Stimulated activated CD8-positive, alpha-beta memory T cell treated with anti-CD3 and anti-CD28 coated beads, Interleukin-7, amount 100 ng/mL, for 1 hour (primary cell): ENCODE measurements at places on chromosomes 2 and 18.

DNA sequence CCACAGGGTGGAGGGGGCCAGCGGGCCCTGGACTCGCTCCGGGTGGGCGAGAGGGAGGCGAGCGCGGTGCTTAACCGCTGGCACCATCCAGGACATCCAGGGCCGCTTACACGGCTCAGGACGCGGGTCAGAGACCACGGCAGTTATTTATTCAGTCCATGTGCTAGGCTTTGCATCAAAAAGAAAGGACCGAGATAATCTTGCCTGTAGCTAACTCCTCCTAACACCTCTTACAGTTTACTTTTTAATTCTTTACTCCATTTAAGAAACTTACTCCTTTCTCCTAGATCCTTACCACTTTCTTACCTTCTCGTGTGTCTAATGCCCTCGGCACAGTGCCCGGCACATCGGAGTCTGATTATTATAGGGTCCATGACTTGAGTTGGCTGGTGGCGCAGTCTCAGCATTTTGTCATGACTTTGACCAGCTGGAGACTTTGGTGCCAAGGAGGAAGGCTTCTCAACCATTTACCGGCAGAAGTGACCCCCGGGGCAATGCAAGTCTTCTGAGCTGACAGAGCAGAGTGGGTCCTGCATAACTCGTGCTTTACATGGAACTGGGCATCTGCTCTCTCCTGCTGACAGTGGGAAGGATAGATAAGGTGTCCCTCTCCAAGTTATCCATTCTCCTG is 503 bp downstream of the ANXA4 start:
- no peak for DNase-seq

DNA sequence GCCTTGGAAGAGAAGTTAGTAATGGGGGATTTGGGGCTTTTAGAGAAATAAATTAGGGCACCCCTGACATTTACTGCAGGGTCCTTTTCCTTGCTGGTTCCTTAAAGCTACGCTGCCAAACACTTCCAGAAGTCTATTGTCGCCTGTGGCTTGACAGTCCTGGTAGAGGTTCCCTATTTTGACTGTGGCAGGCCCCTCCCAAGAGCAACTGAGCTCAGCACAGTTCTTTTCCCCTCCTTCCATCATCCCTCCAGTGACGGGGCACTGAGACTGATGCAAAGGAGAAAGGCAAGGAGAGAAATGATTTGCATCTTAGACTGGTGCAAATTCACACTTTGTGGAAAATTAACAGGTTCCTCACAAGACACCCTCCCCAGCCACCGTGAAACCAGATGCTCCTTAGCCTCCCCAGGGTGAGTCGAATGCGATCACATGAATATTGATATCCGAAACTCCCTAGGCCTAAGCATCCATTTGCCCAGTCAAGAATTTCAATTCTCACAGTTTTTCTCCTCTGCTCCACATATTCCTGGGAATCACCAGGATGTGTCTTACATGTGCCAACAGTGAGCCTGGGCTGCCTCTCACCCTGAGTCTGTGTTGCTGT is 45.4 kb downstream of the RABL2A start:
- DNase-seq, result no peak

GRCh38 chr2:216031960-216032689 is 18.8 kb upstream of the MREG start:
- DNase-seq, result no peak

DNA sequence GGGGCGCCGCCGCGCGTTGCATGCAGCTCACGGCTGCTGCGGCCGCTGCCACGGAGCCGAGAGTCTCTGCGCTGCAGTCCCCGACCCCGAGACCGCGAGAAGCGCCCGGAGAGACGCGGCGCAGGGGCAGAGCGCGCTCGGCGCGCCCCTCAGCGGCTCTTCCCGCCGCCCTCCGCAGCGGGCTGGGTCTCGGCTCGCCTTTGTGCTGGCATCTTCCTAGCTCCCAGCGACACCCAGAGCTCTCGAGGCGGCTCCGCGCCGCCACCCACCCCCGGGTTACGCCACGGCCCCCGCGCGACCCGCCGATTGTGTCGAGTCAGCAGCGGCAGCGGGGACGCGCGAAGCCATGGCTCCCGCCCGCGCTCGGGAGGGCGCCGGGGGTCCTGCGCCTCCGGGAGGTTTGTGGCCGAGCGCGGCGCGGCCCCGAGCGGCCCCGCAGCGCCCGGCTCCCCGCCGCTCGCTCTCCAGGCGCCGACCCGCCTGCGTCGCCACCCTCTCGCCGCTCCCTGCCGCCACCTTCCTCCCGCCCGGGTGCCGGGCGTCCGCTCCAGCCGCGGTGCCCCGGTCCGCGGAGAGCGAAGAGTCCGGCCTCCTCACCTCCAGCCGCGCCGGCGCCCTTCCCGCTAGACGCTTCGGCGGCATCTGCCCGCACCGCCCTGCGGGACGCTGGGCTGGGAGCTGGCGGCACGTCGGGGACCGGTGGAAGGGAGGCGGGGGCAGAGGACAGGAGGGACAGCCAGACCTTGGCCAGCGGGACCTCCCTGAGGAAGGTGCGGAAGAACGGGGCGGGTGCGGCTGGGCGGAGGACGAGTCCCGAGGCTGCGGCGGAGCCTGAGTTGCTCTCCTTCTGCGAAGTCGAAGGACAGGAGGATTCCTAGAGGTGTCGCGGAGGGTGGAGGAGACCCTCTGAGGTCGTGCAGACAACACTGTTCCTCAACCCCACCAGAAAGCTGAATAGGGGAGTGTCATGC is 46.3 kb upstream of the CCDC150 start:
- no peak for DNase-seq

DNA sequence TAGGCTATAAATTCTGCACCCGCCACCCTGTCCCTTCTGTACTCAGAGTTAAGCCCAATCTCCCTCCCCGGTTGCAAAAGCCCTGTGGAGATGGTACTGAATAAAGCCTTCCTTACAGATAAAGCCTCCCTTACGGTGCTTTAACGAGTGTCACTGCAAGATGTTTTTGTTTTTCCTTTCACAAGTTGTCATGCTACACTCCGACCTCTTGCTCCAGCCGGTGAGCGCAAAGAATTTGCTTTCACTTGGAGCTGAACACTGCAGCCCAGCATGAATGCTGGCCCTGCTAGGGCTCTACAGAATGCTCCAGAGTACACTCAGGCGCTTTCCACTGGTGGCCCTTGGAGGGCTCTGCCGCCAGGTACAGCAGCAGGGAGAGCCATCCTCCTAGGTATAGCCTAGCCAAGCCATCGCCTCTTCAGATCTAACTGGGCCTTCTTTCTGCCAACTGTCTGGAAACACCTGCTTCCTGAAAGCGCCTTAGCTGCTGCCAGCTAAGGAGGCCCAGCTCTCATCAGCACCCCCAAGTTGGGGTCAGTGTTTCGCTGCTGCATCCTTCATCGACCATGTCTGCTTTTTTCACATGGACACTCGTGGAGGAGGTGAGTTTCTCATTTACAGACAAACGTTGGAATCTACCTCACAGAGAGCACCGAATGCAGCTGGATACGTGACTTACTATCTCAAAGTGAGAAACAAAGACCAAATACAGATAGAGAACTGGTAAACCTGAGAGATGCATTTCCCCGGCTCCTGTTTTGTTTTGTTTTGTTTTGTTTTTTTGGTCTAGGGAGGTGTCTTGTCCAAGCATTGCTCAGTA is 13.4 kb upstream of the CREG2 start:
- DNase-seq, result no peak

- DNase-seq, result no peak
These were observed 204.3 kb downstream of the KLHL29 start for GRCh38 chr2:23589220-23589647.

DNA sequence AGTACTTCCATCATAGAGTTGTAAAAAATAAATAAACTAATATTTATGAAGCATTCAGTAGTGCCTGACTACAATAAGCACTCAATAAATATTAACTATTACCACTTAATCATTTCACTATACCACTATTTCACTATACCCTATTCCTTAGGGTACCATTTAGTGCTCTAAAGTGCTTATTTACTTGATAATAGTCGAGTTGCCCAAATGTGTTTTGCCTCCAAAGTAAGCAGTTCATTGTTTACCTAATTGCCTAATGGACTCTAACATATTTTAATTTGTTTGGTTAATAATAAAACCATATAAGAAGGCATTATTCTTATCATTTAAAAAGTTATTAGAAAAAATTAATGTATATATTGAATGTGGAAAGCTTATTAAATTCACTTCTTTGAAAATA is 33.0 kb upstream of the MAP2 start:
- no peak for DNase-seq

DNA sequence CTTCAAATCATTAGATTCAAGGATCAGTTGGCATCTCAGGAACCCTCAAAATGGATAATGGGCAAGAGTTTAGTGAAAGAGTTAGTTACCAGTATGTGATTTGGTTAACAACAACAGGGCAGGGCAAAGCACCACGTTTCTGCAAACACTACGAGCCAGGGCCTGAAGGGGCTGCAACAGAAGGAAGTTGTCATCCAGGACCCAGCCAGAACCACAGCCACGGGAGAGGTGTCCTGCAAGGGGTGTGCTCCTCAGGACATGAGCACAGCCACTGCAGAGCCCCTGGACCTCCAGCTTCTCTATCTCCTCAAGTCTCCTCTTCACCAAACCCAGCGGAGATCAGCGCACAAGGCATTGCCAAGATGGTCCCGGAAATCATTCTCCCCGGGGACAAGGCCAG is 173.3 kb upstream of the PIEZO2 start:
- no peak for DNase-seq

DNA sequence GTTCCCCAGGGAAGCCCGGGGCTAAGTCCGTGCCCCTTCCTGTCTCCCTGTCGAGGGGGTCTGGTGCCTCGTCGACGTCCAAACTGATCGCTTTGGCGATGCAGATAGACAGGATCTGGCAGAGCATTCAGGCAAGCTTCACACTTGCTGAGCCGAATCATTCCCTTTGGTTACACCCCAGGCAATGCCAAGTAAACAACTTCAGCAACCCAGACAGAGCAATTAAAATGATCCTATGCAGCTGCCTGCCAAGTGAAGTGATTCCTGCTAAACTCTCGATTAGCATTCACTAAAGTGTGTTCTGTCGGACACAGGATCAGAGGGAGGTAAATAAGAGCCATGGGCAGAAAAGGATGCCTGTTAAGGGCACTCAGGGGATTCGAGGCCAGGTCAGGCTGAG is 108.2 kb upstream of the RAB12 start:
- no peak for DNase-seq
